GM12891 (cell line): ENCODE measurements at places on chromosomes 12 and 14.

DNA sequence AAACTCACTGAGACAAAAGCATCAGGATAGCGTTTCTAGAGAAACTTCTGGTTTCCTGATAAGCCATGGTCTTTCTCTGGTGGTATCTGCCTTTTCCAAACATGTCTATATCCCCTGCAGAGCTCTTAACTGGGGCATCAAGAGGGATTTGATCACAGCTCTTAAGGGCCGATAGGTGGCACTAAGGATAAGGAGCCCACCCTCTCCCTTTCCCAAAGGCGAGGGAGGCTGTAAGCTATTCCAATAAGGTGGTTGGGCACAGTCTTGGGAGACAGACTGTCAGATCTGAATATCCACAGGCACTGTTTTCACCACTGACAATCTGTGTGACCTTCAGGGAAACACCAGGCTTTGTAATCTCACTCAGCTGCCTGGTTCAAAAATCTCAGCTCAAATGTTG lies 206.0 kb downstream of the ADGRD1 start:
- no peak for DNase-seq

- no peak for DNase-seq
These were observed 86.2 kb downstream of the RIN3 start for GRCh38 chr14:92599811-92600210.

DNA sequence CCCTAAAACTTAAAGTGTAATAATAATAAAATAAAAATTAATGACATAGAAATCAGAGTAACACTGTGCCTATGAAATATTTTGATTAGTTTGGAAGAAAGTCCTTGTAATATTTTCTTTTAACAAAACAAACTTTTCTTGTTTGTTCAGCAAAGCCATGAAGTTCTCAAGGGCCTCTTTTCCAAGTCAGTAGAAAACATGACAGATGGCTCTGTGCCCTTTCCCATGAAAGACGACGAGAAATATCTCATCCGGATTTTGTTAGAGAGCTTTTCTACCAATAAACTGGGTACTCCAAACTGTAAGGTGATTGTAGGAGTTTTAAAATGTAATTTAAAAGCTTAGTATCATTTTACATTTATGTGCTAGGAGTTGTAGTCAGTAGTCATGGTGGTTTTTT lies 54.5 kb upstream of the ASPG start:
- DNase-seq, result no peak

GRCh38 chr12:123127182-123127495 lies 23.8 kb downstream of the PITPNM2 start:
- DNase-seq, result no peak

DNA sequence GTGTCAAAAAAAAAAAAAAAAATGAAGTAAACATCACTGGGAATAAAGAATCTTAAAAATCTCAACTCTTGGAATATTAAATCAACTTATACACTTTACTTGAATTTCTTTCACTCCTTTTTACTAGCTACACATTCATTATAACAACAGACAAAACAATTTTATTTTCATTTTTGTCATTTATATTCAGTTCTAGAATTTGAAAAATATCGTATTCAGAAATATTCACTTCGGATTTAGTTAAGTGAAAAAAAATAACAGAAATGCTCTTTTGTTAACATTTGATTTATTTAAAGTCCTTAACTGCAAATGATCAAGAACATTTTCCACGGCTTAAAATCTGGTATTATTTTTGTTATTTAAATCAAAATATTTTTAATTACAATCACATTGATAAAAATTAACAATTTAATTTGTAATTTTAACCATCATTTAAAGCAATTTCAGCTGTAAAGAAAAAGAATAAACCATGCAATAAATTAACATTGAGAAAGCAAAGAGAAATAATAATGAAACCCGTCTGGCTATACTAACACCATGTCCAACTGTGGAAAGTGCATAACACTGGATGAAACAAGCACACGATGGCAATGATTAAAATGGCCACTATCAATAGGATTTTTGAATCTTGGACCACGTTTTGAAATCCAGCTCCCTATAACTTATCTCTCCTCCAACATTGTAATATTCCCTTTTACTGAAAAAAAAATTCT lies 5.2 kb downstream of the FOXA1 start:
- no peak for DNase-seq

GRCh38 chr14:82501554-82501953 lies 967.9 kb upstream of the SEL1L start:
- DNase-seq, result no peak

GRCh38 chr14:64706593-64707193 lies 2.5 kb downstream of the PLEKHG3 start:
- DNase-seq, result no peak

- DNase-seq, result no peak
These were observed 286.0 kb downstream of the ZFP36L1 start for GRCh38 chr14:68506645-68507419.

- no peak for DNase-seq
These were observed 37.2 kb downstream of the IFNG start for GRCh38 chr12:68122236-68122920.

- no peak for DNase-seq
These were observed 5.0 kb downstream of the SLC25A21 start for GRCh38 chr14:37167151-37168047.

DNA sequence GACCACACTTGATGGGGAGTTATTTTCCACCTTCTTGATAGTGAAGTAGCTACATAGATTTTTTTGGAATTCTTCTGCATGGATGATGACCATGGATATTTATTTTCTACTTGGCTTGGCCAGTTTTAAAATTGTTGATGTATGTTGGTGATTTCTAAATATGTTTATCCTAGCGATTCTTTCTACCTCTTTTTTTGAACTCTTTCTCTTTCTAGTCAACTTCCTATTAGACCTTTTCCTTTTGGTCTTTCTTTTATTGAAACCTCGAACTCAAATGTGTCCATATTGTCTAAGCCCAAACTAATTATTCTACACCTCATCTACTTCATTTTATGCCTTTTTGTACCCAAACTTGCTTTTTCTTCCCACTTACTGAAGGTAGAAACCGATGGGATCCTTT lies 37.0 kb downstream of the CCDC91 start:
- no peak for DNase-seq

DNA sequence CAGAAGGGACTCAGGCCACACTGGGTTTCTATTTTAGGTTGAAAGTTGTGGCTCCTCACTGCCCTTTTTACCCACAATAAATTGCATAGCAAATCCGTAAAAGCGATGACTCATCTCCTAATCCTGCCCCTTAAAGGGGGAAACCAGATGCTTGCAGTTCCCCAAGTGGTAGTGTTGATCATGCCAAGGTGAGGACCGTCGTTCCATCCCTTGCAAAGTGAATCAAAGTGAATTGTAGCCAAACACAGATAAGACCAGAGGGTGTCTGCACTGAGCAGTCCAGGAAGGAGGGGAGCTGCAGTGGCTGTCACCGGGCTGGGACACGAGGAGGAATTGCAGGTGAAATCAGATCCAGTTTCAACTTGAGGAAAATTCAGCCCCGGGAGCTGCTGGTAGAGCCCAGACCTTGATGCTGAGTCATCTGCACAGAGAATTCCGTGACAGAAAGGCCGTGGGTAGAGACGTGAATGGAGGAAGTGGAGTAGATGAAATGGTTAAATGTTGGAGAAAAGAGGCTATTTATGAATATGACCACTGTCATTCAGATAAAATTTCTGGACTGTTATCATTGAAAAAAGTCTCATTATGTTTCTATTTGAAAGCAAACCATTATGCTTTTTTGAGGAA lies 44.2 kb upstream of the MMP17 start:
- DNase-seq, result no peak

GRCh38 chr14:68626386-68626785 lies 166.5 kb downstream of the ZFP36L1 start:
- no peak for DNase-seq

- no peak for DNase-seq
These were observed 1.0 kb upstream of the TESC start for GRCh38 chr12:117100251-117100650.

GRCh38 chr14:85042301-85042700 lies 487.6 kb upstream of the FLRT2 start:
- DNase-seq, result no peak

GRCh38 chr12:95590775-95591174 lies 39.5 kb upstream of the USP44 start:
- no peak for DNase-seq

GRCh38 chr14:47194055-47194454 lies 481.4 kb downstream of the MDGA2 start:
- no peak for DNase-seq

GRCh38 chr14:99524091-99524661 lies 43.0 kb downstream of the CCNK start:
- DNase-seq, result no peak

GRCh38 chr12:9032202-9032964 lies 43.0 kb downstream of the KLRG1 start:
- DNase-seq, result no peak

- DNase-seq, result no peak
These were observed 452.1 kb upstream of the GARIN6 start for GRCh38 chr12:99195474-99195873.

DNA sequence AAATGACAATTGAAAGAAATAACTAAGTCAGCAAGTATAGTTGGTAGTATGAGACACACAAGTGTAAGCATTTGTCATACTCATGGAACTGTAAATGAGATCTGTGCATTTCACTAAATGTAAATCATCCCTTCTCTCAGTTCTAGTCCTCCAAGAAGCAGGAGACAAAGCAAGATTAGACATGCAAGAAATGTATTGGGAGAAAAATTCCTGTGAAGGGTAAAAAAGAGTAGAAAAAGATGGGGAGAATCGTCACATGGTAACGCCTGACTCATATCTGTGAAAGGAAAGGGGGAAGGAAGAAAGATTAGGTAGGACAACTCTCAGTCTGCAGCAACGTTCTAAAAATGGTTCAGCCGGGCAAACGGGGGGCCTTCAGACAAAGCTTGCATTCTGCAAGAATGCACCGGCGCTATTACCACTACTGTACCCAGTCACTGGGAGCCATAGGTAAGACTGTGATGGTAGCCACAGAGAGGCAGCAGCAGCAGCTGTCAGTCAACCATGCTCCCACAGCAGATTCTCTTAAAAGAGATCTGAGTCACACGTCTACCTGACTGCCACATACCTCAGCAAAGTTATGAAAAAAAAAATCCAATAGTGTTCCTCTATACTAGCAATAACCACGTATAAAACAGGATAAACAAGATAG lies 18.0 kb upstream of the RFX4 start:
- DNase-seq, result no peak

- DNase-seq, result no peak
These were observed 240.1 kb upstream of the OR4E1 start for GRCh38 chr14:21913759-21914158.

DNA sequence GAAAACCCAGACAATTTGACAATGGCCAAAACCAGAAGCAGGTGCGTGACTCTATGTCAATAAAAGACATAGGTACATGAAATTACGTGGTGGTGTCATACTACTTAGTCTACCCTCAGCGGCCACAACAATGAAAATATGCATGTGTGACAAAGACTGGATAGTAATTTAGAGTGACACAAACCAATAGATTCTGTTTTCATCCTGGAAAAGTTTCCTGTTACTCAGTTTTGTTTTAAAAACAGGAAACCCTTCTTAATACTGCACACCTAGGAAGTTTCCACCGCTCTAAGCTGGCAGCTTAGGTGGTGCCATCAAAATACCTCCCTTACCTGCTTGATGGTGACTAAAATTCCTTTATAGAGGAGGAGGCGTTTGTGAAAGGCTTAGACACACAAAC lies 15.1 kb downstream of the POU6F1 start:
- no peak for DNase-seq

DNA sequence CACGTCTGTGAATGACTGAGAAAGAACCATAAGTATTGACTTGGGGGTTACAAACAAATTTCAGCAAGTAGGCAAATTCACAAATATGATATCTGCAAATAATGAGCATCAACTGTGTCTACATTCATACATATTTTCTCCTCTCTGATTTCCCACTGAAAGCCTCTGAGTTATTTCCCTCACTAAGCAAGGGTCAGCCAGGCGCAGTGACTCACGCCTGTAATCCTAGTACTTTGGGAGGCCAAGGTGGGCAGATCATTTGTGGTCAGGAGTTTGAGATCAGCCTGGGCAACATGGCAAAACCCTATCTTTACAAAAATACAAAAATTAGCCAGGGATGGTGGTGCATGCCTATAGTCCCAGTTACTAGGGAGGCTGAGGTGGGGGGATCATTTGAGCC lies 80.8 kb downstream of the SLC25A21 start:
- no peak for DNase-seq

DNA sequence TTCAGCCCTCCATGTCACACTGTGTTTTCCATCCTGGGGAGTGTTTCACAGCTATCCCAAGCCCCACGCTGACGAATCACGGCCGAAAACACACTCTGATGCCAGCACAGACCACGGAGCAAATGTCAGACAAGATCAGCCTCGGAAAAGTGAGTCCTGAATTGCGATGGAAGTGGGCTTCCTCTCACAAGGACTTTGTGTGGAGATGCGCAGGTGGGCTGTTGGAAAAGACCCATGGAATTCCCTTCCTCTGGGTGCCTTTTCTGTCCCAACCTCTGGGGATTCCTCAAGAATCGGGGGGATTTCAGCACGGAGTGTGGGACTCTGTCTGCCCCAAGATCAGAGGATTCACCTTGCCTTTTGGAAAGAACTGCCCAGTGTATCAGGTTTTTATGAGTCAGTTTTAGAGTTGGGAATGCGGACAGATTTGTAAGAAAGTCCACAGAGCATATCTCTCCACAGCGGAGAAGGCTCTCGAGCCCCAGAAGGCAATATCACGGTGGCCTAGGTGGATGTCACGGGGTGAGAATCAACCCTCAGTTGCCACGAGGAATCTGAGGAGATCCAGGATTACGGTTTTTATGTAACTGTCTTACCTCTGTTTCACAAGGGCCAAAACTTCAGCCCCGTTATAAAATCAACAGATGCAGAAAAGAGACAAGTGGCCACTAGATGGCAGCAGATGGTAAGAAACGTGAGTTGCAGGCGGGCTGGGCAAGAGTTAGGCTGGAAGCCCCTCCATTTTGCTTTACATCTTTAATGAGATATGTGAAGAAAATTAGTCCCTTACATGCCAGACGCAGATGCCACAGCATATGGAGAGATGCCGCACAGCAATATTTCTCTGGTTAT lies 201.9 kb downstream of the DAD1 start:
- DNase-seq, result peak; percentile 30

DNA sequence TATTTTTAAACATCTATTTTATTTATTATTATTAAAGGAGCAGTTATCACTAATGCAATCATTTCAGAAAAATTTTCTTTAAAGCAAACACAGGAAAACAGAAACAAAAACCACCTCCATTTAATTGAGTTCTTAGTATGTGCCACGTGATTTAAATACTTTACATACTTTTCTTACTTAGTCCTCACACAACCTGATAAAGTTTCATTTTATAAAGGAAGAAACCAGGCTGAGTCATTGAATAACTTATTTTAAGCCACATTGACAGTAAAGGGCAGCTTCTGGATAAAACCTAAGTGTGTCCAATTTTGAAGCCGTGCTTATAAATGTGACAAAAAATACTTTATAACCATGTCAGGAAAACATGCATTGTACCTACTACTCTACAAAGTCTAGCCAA lies 57.1 kb upstream of the PCED1B start:
- DNase-seq, result no peak

DNA sequence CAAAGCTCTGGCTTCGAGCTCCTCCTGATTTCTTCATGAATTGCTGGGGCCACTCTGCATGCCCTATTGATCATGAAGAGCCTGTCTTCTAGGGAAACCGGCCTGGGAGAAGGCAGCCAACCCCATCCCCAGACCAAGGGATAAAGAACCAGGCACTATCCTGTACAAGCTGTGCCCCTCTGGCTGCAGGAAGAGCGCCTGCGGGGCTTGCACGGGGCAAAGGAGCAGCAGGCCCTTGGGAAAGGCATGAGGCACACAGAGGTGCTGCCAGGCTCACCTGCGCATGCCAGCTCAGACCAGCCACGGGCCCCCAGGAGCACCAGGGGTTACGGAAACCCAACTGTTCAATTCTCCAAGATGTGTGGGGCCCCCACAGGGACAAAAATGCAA lies 2.1 kb downstream of the ITPK1 start:
- DNase-seq, result no peak

- DNase-seq, result no peak
These were observed 263.9 kb upstream of the RGS6 start for GRCh38 chr14:71668186-71668912.
